ENCODE measurements at places on chromosomes 7 and 10.
A peak's percentile ranks its signal among the peaks of the same experiment; 100 is the strongest.

- no peak for DNase-seq
Observed at GRCh38 chr7:151631570-151631952, 111.9 kb upstream of the RHEB start.

GRCh38 chr10:28444031-28444430 is 88.9 kb upstream of the WAC start:
- no peak for DNase-seq

- no peak for DNase-seq
Observed at GRCh38 chr7:1174002-1174401, 14.0 kb upstream of the ZFAND2A start.

GRCh38 chr7:77315182-77315591 is 101.0 kb downstream of the GSAP start:
- peak; percentile 61 for DNase-seq

GRCh38 chr10:50610368-50610767 is 13.4 kb downstream of the SGMS1 start:
- no peak for DNase-seq

GRCh38 chr7:23287612-23288011 is 11.5 kb upstream of the MALSU1 start:
- DNase-seq, result no peak
